ELR (cell line): ENCODE measurements at places on chromosomes 13 and 19.
A peak's percentile ranks its signal among the peaks of the same experiment; 100 is the strongest.

DNA sequence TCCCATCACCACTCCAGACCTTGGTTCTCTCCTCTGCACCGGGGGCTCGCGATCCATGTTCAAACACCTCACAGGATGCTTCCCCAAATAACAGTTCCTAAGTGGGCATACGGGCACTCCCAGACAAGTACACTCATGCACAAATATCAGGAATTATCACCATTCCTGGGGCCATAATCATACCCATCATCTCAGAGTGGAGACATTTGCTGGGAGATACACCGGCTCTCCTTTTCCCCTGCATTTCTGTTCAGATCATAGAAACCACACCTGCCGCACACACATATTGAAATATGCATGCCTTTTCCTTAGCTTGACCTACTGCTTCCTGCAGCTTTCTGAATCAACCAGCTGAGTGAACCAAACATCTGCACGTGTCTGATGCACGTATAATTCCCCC lies 33.9 kb upstream of the MBNL2 start:
- no peak for DNase-seq

DNA sequence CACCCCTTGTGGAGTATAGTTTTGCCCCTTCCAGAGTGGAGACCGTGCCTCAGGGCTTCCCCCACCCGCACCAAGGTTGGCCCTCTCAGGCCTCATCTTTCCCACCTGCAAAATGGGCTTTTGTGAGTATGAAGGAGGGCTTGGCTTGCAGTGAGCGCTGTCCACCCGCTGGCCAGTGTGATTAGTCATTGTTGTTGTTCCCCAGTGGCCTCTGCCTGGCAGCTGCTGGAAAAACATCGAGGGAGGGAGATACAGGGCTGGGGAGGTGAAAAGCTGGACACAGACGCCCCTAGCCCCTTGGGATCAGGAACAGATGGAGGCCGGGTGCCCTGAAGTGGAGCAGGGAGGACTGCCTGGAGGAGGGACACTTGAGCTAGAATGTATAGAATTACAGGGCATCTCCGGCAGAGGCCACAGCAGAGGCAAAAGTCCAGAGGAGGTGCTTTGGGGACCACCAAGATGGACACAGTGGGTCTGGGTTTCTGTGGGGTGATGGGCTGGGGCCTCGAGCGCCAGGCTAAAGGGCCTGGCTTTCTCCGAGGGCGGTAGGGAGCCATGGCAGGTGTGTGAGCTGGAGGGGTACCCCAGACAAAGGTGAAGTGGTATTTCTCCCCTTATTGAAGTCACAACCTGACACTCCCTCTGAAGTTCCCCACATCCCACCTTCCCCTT lies 3.9 kb upstream of the IL12RB1 start:
- peak; percentile 19 for DNase-seq

DNA sequence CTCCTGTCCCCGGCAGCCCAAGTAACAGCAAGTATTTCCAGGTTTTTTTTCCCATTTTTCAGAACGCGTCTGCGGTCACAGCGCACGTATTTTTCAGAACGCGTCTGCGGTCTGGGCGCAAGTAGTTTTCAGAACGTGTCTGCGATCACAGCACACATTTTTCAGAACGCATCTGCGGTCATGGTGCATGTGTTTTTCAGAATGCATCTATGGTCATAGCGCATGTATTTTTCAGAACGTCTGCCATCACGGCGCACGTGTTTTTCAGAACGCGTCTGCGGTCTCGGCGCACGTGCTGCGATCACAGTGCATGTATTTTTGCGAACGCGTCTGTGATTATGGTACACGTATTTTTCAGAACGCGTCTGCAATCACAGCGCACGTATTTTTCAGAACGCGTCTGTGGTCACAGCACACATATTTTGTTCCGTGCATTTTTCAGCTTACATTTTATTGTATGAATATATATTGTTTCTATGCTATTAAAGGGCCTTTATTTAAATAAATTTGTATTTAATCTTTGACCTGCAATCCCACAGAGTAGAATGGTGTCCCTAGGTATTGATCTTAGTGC lies 19.7 kb downstream of the ATP4B start:
- no peak for DNase-seq

- DNase-seq: peak; percentile 34
Observed at GRCh38 chr13:76630629-76631230, 255.5 kb downstream of the KCTD12 start.

DNA sequence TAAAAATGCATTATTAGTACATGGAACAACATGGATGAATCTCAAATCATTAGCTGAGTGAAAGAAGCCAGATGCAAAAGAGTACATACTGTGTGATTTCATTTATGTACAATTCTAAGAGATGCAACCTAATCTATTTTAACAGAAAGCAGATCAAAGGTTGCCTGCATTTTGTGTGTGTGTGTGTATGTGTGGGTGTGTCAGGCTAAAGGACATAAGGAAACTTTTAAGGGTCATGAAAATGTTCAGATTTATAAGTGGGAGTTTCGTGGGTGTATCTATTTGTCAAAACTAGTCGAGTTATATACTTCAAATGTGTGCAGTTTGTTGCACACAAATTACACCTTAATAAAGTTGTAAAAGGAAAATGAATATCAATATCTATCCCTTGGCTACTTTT lies 17.9 kb upstream of the NEK3 start:
- no peak for DNase-seq

DNA sequence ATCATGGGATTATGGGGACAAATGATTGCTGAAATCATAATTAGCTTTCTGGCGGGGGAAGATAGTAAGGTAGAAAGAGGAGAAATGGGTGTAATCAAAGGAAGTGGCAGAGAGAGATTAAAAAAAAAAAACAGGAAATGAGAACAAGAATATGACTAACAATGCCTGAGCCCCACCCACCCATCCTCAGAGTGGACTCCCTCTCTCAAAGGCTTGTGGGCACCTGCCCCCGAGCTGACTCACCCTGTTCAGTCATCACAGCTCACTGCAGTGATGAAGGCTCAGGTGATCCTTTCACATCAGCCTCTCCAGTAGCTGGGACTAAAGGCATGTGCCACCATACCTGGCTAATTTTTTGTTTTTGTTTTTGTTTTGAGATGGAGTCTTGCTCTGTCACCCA lies 26.4 kb upstream of the TPT1 start:
- DNase-seq: peak; percentile 98

DNA sequence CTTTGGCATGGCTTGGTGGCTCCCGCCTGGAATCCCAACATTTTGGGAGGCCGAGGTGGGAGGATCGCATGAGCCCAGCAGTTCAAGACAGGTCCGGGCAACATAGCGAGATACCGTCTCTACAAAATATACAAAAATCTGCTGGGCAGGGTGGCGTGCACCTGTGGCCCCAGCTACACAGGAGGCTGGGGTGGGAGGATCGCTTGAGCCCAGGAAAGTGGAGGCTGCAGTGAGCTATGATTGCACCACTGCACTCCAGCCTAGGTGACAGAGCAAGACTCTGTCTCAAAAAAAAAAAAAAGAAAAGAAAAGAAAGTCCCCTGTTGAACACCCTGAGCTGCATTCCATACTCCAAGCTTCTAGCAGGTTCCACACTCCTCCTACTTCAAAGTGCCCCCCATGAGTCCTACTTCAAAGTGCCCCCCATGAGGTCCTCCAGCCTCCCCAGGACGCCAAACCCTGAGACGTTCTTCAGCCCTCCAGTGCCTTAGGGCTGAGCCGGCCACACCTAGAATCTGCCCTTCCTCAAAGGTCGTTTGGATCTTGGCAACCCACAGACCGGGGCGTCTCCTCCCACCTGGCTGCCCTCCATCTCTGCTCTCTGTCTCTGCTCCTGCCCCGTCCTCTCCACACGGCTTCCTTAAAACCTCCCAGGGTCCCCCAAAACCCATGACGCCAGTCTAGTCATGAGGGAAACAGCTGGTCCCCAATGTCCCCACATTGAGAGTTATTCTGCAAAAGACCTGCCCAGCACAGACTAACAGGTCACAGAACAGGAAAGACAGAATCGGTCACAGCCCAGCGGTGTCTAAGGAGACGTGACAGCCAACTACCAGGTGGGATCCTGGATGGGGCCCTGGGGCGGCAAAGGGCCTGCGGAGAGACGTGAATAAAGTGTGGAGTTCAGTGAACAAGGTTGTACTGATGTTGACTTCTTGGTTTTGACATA lies 4.8 kb downstream of the TJP3 start:
- no peak for DNase-seq

DNA sequence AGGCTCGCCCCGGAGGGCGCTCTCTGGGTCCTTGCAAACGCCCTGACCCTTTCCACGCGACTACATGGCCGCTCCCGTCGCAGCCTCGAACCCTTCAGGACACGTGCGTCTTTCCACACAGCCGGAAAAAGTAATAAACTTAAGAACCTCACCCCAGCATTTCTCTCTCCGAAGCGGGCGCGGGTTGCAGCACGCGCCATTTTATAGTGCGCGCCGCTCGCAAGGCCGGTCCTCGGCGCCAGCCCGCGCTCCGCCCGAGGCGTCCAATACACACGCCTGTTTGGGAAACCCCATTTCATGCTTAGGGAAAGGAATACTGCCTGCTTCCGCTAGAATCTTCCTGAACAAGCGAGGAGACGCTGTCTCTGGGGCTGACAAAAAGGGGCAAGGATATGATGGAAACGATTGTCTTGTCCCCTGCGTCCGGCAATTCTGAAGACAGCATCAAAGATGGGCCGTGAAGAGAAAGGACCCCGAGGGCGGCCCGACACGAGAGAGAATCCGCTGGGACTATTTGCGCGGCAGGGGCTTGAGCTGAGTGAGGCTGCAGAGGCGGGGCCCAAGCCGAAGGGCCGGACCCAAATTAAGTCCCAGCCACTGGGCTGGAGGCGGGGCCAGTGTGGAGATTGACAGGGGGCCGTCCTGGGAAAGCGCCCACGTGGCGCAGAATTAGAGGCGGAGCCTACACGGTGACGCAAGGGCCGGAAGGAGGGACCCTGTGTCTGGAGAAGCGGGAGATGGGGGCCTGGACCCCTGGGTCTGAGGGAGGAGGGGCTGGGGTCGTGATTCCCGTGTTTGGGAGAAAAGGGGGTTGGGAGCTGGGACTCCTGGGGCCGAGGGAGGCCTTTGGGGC lies 14.4 kb downstream of the ACP4 start:
- peak; percentile 99 for DNase-seq

GRCh38 chr19:30373593-30373992 lies 1.4 kb downstream of the ZNF536 start:
- no peak for DNase-seq

DNA sequence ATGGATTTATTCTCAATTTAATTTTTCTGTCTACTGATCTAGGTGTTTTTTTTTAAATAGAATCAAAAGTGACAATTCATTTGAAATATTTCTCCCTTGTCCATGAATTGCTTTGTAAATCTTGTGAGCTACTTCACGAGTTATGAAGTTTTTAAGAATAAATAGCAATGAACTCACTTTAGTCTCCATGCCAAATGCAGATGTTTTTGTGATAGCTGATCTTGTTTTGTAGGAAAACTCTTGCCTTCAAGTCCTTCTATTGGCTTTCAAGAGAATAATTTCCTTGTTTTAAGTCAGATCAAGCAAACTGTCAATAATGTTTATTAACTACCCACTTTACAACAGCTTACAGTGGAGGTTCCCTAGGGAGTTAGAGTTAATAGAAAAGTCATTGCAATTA lies 99.8 kb downstream of the ITGBL1 start:
- DNase-seq: no peak

DNA sequence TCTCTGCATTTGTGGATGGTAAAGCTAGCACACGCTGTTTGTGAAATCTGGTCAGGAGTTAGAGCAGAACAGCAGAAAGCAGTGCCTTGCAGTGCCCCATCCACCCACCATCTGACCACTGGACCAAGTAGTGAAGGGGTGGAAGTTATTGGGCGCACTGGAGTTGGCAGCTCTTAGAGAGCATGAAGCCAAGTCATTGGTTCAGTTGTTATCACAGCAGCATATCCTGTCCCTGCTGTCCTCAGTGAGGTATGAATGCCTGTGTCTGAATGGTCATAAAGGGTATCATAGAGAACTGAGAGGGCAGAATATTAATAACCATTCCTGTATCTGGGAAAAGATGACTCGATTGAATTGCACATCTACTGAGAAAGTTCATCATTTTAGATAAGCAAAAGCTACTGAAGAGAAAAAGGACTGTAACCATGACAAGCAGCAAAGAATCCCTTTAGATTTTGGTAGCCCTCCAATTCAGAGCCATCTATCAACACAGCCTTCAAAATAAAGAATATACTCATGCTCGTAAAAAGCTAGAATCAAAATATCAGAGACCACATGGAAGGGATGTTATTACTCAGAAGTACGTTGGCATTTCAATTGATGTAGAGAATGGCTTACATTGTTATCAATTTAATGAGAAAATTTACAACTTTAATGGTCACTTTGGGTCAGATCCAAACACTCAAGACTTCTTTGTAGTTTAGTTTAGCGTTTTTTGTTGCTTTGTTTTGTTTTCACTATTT lies 919.0 kb downstream of the EFNB2 start:
- DNase-seq: peak; percentile 1

GRCh38 chr19:17490411-17490810 lies 20.1 kb downstream of the SLC27A1 start:
- DNase-seq: no peak

DNA sequence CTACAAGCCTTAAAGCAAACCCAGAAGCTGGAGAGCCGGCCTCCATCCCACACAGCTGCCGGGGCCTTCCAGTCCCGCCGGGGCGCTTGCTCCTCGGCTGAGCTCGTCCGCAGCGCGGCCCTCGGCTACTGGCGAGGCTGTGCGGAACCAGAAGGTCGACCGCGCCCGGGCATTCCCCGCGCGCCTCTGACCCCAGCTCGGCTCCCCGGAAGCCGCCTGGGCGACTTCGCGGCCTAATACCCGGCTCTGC lies 863 bp downstream of the ANKRD10 start:
- no peak for DNase-seq

- DNase-seq: peak; percentile 0
Observed at GRCh38 chr13:103351035-103351828, 285.0 kb upstream of the SLC10A2 start.

- no peak for DNase-seq
Observed at GRCh38 chr13:63086286-63086685, 1670.6 kb upstream of the PCDH20 start.

DNA sequence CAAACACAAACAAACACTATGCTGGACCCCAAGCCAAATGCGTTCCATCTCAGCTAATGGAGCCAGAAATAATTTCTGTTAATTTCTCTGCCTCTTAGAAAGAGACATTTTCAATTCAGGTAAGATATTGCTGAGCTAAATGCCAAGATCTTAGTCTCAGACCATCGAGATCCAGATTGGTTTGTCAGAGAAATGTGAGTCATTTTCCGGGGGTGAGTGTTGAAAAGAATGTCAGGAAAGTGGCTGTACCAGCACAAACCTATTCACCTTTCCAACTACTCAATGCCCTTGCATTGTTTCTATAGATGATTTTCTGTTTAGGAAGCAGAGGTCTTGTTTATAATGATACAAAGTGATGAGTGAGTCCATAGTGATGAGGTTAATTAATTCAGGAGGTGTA lies 266.8 kb upstream of the TSHZ3 start:
- DNase-seq: no peak

DNA sequence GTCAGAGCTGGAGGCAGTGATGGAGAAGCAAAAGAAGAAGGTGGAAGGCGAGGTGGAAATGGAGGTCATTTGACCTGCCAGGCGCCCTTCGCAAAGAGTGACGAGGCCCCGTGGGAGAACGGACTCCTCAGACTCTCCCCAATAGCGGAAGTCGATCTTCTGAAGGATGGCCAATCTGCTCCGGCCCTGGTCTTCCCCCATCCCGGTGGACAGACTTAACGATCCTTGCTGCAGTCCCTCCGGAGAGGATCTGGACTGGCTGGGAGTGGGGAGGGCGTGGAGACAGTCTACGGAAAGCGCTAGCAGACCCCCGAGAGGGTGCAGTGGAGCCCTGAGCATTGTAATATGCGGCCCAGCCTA lies 11.9 kb downstream of the EPS8L1 start:
- peak; percentile 50 for DNase-seq

GRCh38 chr19:42038666-42039065 lies 31.3 kb downstream of the GRIK5 start:
- no peak for DNase-seq
